ENCODE measurements at places on chromosomes 16 and 17.

- peak; percentile 37 for DNase-seq
Observed at GRCh38 chr16:74667255-74667700, 601 bp upstream of the RFWD3 start.

- no peak for DNase-seq
Observed at GRCh38 chr17:82656266-82656665, 8.0 kb upstream of the WDR45B start.

DNA sequence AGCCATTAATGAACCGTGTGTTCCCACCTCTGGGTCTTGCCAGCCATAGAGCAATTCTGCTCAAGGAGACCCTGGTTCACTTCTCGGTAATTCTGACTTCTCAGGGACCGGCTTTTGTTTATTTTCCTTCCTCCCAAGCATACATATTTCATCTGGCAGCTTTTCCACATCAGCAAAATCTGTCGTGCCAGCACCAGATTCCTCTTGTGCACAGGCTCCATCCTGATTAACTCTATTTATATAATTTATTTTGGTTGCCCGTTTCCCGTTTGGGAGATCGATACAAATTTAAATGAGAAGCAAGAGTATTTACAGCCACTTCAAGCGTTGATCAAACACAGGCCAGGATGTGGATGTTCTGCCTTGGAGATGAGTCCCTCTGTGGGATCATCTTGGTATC is 161.9 kb upstream of the XYLT1 start:
- no peak for DNase-seq

DNA sequence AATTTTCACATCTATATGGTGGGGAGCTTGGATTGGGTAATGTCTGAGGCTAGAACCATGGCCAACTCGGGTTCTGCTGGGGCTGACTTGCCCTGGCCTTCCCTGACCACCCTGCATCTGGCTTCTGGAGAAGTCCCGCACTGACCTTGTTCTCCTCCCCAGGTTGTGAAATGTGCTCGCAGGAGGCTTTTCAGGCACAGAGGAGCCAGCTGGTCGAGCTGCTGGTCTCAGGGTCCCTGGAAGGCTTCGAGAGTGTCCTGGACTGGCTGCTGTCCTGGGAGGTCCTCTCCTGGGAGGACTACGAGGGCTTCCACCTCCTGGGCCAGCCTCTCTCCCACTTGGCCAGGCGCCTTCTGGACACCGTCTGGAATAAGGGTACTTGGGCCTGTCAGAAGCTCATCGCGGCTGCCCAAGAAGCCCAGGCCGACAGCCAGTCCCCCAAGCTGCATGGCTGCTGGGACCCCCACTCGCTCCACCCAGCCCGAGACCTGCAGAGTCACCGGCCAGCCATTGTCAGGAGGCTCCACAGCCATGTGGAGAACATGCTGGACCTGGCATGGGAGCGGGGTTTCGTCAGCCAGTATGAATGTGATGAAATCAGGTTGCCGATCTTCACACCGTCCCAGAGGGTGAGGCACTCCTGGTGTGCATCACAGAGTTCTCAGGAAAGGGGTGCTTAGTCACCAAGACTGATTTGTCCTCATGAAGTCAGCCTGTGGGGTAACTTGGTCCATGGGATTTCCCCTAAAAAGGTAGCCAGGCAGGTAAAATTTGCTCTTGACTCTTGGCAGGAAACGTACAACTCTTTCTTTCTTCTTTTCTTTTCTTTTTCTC is 6.1 kb downstream of the NOD2 start:
- no peak for DNase-seq

DNA sequence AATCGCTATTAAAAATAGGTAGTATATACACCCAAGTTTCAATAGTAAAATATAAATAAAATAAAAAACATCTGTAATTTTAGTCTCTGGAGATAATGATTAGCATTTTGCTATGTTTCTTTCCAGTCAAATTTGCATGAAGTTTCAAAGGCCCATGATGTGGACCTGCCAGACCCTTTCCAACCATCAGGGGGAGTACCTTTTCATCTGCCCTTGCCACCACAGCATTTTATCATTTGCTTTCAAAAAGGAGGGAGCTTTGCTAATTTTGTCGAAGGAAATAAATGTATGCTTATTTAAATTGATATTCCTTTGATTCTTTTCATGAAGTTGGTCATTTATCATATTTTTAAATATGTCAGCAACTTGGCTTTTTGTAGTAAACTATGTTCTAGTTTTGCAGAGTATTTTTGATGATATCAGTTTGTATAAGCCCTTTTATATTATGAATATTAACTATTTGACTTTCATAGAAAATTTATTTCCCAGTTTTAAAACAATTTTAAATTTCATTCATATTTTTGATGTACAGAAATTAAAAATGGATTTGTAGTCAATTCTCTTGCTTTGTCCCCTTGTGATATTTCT is 115.2 kb upstream of the NETO2 start:
- peak; percentile 33 for DNase-seq

- no peak for DNase-seq
Observed at GRCh38 chr17:43430936-43431713, 32.3 kb downstream of the ARL4D start.

GRCh38 chr16:81521141-81521626 is 76.6 kb downstream of the CMIP start:
- no peak for DNase-seq

- no peak for DNase-seq
Observed at GRCh38 chr16:68450741-68451255, 2.5 kb upstream of the SMPD3 start.

DNA sequence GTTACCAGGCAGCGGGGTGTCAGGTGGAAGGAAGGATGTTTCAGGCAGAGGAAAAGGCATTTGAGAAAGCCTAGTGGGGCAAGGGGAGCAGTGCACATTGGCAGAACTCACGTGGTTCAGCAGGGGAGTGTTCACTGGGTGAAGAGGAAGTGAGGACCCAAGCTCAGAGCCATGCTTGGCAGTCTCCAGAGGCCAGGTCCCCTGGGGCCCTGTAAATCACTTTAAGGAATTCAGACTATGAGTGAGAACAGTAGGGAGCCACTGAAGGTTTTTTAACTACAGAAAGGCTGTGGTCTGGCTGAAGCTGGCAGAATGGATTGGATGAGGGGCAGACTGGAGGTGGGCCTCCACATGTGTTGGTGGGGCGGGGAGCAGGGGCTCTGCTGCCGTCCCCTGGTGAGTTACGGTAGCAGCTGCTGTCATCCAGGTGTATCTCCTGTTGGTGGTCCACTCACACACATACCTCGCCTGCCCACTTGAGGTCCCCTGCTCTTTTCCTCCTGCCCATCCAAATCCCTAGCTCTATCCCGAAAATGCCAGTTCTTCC is 5.1 kb downstream of the CLEC16A start:
- peak; percentile 92 for DNase-seq

- no peak for DNase-seq
Observed at GRCh38 chr16:81937305-81938038, 73.8 kb downstream of the SDR42E1 start.
